ENCODE measurements at places on chromosomes 1 and 21.

- DNase-seq: no peak
Observed at GRCh38 chr1:223216074-223216473, 73.0 kb upstream of the TLR5 start.

- DNase-seq: no peak
Observed at GRCh38 chr1:244449936-244450508, 1.7 kb downstream of the ADSS2 start.

DNA sequence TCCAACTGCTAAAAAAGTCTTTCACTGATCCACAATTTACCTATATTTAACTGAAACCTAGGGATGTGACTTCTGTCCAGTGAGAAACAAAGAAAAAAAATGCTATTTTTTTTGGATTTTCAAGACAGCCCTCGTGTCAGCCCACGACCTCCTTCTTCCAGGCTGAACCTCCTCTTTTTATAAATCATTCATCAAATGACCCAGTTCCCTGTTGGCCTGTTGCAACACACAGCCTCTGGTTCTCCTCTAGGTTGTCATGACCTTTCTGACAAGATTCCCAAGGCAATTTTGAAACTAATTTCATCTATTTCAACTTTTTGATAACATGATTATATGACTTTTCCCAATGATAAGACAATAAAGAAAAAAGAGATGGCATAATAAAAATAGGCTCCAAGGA is 74.6 kb downstream of the PGBD5 start:
- DNase-seq: no peak

GRCh38 chr1:152109998-152110294 is 5.3 kb downstream of the TCHH start:
- DNase-seq: no peak

DNA sequence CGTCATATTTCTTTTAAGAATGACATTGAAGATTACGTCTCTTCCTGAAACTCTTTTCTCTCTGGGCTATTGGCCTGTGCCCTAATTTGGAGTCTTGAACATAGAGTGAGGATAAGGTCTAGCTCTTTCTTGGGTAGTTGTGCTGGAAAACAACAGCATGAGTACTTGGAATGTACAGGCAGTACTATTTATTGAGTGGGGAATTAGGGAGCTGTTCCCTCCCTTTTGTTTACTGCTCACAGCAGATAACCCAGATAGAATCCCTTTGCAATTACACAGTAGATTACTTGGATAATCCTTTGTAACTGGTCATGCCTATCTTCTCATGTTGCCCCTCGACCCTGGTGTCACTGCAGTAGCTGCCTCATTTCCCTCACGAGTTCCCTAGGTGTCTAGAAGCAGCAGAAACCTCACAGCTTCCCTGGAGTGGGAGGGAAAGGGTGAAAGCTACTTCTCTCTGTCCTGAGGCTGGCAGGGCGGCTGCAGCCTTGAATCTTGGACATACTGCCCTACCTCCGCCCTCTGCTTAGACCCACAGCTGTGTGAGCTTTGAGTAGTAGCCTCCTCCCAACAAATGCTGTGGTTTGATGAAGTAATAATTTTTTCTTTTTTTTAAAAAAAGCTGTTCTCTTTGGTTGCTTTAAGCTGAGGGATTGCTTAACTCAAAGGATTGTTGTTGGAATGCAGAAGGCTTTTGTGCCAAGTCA is 70.6 kb downstream of the FGGY start:
- peak; percentile 97 for DNase-seq

DNA sequence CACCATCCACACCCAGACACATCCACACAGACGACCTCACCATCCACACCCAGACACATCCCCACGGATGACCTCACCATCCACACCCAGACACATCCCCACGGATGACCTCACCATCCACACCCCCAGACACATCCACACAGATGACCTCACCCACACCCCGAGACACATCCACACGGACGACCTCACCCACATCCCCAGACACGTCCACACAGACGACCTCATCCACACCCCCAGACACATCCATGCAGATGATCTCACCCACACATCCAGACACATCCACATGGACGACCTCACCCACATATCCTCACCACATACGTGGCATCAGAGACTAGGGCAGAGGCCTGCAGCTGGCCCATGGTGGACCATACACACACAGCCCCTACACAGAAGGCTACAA is 14.7 kb upstream of the FABP3 start:
- DNase-seq: no peak

DNA sequence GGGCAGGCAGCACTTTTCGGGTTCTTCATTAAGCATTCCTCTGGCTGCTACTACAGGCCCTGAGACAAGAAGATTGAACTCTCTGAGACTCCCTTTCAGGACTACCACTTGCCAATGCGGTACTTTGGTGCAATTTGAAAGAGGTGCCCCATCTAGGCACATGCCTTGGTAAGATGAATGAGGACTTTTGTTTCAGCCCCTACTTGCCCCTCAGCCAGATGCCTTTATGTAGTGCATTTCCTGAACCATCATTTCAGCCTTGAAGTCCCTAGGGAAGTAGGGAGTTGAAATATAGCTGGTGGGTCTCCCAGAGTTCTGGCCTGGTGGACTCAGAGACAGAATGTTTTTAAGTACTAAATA is 123.8 kb downstream of the PLXNA2 start:
- DNase-seq: no peak
